ENCODE measurements at places on chromosomes 3 and 15. TPM values are rescaled to one million over a fixed set of nuclear protein-coding genes. Genes with fewer than 3 reads are reported as not detected.

Gene GOLGA6D
- total RNA-seq: under 0.01 TPM

Gene GALK2
- total RNA-seq: 36.6 TPM

Gene GLDN
- total RNA-seq: 2.7 TPM

Gene EFHB
- 4.2 TPM for total RNA-seq

Gene AMIGO3
- 0.25 TPM for total RNA-seq

Gene LMOD3
- total RNA-seq: under 0.01 TPM

Gene SEC62
- total RNA-seq: 76.0 TPM

Gene SEC22C
- total RNA-seq: 46.2 TPM

Gene WDR93
- 0.25 TPM for total RNA-seq

Gene SLC22A14
- total RNA-seq: 0.25 TPM

Gene ZNF445
- total RNA-seq: 41.6 TPM

Gene RYR3
- 12.5 TPM for total RNA-seq

Gene LHFPL4
- total RNA-seq: 29.5 TPM

Gene GPR176
- total RNA-seq: 32.7 TPM

Gene LRRC49
- total RNA-seq: 95.6 TPM

Gene CHRM5
- 1.2 TPM for total RNA-seq

Gene B3GALNT1
- total RNA-seq: 110 TPM

Gene SEMA6D
- total RNA-seq: 49.4 TPM

Gene CFAP44
- 5.4 TPM for total RNA-seq

Gene PBRM1
- total RNA-seq: 180 TPM

Gene HRG
- total RNA-seq: not detected

Gene TGM5
- not detected for total RNA-seq

Gene A4GNT
- total RNA-seq: not detected

Gene SOX14
- total RNA-seq: not detected

Gene THAP10
- 3.9 TPM for total RNA-seq

Gene GOLGA8B
- 33.7 TPM for total RNA-seq

Measured in temporal lobe (tissue), 4 donors.